KG1 (cell line): ENCODE measurements at places on chromosomes 4 and X.

DNA sequence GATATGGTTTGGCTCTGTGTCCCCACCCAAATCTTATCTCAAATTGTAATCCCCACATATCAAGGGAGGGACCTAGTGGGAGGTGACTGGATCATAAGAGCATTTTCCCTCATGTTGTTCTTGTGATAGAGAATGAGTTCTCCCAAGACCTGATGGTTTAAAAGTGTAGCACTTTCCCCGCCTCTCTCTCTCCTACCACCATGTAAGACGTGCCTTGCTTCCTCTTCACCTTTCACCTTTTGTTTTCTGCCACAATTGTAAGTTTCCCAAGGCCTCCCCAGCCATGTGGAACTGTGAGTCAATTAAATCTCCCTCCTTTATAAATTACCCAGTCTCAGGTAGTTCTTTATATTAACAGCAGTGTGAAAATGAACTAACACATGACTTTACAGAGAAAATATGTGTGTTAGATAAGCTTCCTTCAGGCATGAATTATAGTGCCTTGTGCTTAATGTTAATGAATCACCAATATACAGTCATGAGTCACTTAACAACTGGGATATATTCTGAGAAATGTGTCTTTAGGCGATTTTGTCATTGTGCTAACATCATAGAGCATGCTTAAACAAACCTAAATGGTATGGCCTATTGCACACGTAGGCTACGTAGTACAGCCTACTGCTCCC, 37.9 kb downstream of the PDGFC start:
- no peak for DNase-seq

- no peak for DNase-seq
These were observed 3.5 kb downstream of the UCHL1 start for GRCh38 chr4:41260116-41260733.

GRCh38 chr4:65597697-65598096, 72.6 kb downstream of the EPHA5 start:
- no peak for DNase-seq

- DNase-seq: no peak
These were observed 114.1 kb upstream of the NPY2R start for GRCh38 chr4:155094201-155094820.
